Vagina (tissue), 2 donors: ENCODE measurements at places on chromosomes 16 and 17.

DNA sequence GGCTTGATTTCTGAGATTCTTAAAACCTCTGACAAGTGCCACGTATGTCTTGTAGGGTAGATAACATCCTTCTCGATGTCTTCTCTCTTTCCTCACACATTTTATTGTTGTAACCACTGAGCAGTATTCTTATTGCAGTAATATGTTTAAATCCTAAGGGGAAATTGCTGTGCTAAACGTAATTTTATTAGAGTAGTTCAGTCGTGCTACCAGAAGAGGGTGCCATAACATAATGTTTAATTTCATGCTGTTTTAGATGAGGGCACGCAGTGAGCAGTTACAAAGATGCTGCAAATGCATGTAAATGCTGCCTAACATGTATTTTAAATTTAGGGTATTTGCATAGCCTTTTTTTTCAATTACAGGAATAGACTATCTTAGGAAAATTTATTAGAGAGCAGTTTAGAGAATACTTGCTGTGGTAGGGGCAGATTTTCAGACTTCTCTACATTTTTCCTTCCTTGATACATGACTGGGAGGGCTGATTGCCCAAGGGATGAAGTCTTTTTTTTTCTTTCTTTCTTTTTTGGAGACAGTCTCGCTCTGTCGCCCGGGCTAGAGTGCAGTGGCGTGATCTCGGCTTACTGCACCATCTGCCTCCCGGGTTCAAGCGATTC is 51.7 kb downstream of the GAN start:
- DNase-seq: no peak

DNA sequence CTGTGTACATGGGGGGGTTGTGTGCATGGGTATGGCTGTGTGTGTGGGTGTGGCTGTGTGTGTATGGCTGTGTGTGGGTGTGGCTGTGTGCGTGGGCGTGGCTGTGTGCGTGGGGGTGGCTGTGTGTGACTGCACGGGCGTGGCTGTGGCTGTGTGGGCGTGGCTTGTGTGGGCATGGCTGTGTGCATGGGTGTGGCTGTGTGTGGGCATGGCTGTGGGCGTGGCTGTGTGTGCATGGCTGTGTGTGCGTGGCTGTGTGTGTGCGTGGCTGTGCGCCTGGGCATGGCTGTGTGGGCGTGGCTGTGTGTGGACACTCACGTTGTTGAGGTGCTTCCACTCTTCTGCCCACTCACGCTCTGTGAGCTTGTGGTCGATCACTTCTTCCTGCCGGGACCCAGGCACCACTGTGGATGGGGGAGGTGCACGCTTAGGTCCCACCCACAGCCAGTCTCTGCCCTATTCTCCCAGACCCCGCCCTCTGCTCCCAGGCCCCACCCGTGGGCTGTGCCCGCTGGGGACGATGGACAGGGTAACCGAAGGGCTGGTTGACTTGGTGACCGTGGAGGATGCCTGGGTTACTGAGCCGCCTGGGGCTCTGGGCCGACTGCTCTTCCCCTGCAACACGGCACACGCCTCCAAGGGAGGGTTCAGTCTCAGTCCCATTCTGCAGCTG is 16.0 kb upstream of the PABPN1L start:
- no peak for DNase-seq

- no peak for DNase-seq
These were observed 146.3 kb downstream of the SLC39A11 start for GRCh38 chr17:72946156-72946555.

- DNase-seq: no peak
These were observed 117.0 kb downstream of the RAB11FIP4 start for GRCh38 chr17:31508288-31509094.

DNA sequence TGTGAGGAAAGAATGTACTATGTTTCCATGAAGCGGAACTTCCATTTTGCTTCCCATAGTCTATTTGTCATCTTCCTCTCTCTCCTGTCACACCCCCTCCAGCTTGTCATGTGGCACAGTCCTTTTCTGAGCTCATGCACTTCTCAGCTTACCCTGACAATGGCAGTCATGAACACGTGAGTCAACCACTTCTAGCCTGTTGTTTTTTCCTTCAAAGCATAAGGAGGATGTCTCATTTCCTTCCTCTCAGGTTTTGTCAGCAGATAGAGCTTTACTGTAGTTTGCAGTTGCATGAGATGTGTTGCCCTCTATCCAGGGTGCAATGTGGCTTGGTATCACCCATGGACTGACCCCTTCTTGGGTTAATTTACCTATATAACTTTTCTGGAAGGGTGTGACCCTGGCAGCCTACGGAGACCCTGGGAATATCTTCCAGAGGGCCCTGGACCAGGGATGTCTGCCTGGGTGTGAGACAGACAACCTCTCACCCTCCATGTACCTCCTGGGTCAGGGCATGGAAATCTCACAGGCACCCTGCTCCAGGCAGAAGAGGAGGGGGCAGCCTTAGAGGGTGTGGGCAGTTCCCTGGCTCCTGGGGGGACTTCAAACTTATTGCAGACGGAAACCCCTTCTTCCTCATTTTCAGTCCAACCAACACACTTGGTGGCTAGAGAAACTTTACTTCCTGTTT is 4.0 kb upstream of the ZNF267 start:
- DNase-seq: peak; percentile 82

DNA sequence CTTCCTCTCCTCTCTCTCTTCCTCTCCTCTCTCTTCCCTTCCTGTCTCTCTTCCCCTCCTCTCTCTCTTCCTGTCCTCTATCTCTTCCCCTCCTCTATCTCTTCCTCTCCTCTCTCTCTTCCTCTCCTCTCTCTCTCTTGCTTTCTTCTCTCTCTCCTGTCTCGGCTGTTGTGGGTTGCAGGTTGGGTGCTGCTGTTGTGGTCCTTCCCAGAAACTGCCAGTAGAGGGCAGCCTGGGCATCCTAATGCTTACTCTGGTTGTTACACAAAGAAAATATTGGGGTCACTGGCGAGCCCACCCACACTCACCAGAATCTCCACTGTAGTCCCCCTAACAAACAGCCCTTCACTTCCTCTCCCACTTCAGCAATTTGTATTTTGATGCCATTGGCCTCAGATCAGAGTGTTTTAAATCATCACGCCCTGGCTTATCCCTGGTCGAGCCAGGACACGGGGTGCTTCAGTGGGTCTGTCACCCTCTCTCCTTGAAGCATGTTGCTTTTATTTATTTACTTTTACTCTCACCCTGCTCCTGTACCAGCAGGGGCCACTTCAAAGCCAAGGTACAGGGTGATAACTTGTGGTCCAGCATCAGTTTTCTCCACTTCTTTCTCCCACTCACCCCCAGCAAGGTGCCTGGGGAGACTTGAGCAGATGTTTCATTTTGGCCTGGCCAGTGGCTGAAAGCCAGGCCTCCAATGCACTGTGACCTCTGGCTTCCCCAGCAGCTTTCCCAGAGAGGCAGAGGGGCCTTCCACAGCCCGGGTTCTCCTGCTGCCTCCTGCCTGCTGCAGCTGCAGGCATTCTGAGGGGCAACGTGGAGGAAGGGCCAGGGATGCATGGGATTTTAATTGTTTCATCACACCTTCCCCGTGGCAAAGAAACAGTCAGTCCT is 4.7 kb upstream of the MMP15 start:
- no peak for DNase-seq

DNA sequence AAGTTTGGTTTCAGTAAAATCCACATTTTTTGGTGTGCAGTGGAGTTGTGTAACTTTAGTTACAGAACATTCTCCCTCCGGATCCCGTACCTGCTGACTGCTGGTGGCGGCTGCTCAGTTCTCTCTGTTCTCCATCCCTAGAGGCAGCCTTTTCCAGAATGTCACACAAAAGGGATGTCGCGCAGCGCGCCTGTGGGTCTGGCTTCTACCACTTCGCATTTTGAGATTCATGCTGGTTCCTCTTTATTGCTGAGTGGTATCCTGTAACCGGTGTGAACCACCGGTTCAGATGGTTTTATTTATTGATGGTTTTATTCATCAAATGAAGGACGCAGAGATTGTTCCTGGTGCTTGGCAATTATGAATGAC is 981 bp upstream of the CEP131 start:
- DNase-seq: no peak

- DNase-seq: no peak
These were observed 65.7 kb downstream of the MAP2K6 start for GRCh38 chr17:69480245-69480644.

GRCh38 chr17:38919316-38920078 is 5.9 kb upstream of the LASP1NB start:
- DNase-seq: no peak

GRCh38 chr16:51562891-51563290 is 411.8 kb upstream of the SALL1 start:
- DNase-seq: no peak

GRCh38 chr16:89053725-89054029 is 40.0 kb upstream of the ACSF3 start:
- DNase-seq: no peak

DNA sequence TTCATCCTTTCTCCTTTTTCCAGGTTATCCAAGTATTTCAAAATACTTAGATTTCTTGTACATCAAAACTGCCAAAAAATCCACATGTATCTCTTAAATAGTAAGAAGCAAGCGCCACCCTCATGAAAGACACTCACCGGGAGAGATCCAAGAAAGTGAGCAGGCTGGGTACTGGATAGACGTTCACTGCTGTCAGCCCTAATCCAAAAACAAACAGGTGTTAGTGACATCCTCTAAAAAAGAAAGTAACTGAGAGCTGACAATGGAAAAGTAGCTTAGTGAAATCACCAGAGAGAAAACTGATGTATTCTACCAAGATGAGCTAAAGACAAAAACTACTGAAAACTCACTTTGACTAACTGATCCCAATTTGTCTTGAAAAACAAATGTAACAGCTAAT is 46.1 kb downstream of the MARVELD3 start:
- DNase-seq: no peak

GRCh38 chr16:11177578-11178160 is 78.3 kb downstream of the SOCS1 start:
- DNase-seq: no peak

GRCh38 chr16:20636671-20637070 is 60.5 kb upstream of the ACSM2B start:
- DNase-seq: no peak

DNA sequence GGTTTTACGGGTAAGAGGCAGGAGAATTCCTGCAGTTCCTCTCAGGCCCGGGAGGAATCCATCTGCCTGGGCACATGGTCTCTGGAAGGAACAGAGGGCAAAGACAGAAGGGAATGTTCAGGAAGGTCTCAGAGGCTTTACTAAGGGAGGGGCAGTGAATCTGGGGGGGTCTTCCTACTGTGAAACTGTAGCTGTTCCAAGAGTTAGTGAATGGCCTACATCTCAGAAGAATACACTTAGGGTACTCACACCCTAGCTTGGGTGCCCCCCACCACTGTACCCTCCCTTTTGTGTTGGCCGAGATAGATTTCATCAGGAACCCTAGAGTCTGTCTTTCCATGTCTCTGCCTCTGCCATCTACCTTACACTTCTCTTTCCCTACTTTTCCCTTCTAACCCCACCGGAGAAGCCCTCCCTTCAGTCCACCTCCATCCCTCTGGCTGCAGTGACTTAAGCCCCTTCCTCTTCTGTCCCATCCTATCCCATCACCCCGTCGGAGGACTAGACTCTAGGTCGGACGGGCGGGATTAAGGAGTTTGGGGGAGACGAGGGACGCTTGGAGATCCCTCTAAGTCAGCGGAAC is 316 bp downstream of the DLG4 start:
- DNase-seq: no peak

- DNase-seq: no peak
These were observed 196.1 kb downstream of the GSG1L start for GRCh38 chr16:27867122-27868110.

DNA sequence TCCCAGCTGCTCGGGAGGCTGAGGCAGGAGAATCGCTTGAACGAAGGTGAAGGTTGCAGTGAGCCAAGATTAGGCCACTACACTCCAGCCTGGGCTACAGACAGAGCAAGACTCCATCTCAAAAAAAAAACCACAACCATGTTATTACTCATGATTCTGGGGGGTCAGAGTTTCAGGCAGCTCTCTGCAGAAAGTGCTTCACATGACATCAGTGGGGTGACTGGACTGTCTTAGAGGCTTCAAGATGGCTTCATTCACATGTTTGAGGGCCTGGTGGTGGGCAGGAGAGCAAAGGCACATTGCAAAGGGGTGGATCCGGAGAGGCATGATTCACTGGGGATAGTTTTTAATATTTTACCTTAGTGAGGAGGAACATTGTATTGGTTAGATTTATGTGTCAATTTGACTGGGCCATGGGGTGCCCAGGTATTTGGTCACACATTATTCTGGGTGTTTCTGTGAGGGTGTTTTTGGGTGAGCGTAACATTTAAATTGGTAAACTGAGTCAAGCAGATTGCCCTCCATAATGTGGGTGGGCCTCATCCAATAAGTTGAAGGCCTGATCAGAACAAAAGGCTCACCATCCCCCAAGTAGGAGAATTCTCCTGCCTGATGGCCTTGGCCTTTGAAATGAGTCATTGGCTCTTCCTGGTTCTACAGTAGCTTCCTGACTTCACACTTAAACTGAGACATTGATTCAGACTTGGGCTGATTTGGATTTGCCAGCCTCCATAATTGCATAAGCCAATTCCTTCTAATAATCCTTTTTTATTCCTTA is 109.8 kb downstream of the GOSR1 start:
- DNase-seq: no peak

DNA sequence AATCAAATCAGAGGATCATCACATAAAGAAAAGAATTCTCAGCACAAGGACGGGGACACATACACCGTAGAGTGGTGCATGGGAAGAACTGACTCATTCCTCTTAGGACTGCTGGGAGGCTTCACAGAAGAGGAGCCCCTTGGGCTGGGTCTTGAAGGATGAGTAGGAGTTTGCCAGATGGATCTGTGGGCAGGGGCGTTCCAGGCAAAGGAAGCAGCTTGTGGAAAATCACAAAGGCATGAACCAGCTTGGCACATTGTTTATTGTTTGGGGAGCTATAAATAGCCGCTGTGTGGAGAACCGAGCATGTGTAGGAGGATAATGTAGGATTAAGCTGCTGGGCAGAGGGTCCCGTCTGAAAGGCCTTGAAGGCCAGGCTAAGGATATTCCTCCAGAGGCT is 5.1 kb upstream of the SLC16A11 start:
- no peak for DNase-seq

- no peak for DNase-seq
These were observed 15.5 kb downstream of the METTL9 start for GRCh38 chr16:21614896-21615295.

DNA sequence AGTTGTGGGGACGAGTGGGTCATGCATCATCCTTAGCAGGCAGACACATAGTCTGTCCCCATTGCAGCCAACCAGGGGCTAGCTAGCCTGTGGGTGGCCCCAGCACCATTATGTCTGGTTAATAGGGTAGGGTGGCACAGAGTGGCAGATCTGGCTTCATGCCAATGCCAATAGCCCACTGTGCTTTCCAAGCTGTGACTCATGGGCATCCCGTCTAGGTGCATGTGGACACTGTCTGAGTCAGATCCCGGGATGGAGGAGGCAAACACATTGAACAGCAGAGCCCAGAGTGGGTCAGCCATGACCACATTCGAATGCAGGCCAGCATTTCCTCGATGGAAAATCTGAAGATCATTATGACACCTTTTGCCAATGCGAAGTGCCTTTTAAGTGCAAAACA is 2.5 kb downstream of the HS3ST2 start:
- DNase-seq: no peak

GRCh38 chr16:9151074-9151473 is 59.6 kb downstream of the HAPSTR1 start:
- no peak for DNase-seq

GRCh38 chr17:58150394-58150793 is 2.2 kb downstream of the OR4D1 start:
- no peak for DNase-seq

GRCh38 chr16:87322833-87323726 is 5.9 kb upstream of the C16orf95 start:
- no peak for DNase-seq
